T-cell (primary cell): ENCODE measurements at places on chromosomes 13 and 19. TPM values are rescaled to one million over a fixed set of nuclear protein-coding genes. Genes with fewer than 3 reads are reported as not detected.

DNA sequence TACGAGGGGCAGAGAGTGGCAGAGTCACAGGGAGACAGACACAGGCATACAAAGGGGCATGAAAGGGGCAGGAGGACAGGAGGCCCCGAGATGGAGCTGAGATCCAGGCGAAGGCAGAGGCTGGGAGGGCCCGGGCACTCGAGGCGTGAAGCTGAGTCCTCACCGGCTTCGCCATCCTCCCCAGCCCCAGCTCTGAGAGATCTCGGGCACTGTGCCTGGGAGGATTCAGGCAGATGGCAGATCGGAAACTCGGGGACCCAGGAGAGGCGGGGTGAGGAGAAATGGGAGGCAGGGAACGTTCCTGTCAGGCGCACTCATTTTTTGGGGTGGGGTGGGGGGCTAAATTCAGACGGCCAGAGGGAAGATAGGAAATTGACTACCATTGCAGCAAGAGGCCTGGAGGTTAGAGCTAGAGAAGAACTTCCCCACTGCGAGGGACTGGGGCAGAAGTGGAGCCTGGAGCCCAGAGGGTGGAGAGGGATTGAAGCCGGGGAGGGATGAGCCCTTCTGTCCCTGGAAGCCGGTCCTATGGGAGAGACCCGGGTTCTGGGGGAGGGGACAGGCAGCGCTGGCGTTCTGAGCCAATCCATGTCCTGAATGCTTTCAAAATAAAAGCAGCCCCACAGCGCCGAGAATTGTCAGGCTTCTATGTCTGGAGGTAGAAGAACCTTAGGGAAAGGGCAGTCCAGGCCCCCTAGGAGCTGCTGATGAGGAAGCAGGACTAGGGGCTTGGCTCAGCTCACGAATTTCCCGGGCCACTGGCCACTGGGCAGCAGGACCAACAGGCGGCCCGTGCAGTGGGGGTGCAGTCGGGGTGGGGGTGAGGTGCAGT lies 12.6 kb downstream of the LRRC4B start:
- no peak overlapping the region for H3K27ac ChIP-seq
- peaks cover 13% of the 10 kb centered on the region for H3K4me1 ChIP-seq
- H3K36me3 ChIP-seq, result no peaks in the 10 kb centered on the region
- peak overlapping the region; percentile 44 for H3K4me3 ChIP-seq
- peaks cover 90% of the 10 kb centered on the region for H3K27me3 ChIP-seq
- DNase-seq, result no peak

DNA sequence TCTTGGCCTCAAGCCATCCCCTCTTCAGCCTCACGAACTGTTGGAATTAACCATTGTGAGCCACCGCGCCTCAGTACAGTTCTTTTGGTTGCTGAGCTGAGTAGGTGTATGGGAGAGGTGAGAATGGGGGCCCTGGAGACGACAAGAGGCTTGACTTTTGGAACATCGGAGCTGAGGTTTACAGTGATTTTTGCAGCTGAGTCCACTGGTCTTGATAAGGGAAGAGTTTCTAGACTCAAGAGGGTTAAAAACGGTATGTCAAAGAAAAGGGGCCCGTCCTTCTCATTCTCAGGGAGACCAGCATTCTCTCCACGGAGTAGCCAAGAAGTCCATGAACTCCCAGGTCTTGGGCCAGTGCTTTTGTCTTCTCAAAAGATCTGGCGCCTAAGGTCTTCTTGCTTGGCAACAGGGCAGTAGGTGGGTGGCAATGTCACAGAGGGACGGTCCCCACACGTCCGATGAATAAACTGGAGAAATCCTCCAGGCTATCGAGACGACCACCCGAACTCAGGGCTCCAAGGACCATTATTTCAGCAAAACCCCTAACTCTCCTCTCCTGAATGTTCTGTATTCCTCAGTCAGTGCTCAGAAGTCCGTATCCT lies 6.4 kb upstream of the QTRT1 start:
- H3K36me3 ChIP-seq, result peaks cover 22% of the 10 kb centered on the region
- H3K4me1 ChIP-seq, result peaks cover 14% of the 10 kb centered on the region
- no peak for DNase-seq
- no peak overlapping the region for H3K4me3 ChIP-seq
- no peaks in the 10 kb centered on the region for H3K27me3 ChIP-seq

DNA sequence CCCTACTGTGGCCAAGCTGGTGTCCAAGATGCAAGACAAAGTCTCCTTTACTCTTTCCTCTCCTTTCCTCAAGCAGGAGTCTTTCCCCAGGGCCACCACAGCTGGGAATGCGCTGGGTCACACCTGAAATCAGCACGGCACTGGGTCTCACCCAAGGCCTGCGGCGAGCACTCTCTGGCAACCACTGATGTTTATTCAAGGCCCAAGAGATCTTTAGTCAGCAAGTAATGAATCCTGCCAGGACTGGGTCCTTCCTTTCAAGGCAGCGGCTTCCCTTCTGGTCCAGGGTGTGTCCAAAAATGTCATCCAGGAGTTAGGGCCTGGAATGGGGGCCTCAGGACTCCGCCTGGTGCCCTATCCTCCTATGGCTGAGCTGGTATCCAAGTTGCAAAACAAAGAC lies 24.1 kb downstream of the BLOC1S3 start:
- H3K27me3 ChIP-seq, result no peaks in the 10 kb centered on the region
- no peak overlapping the region for H3K27ac ChIP-seq
- no peaks in the 10 kb centered on the region for H3K4me1 ChIP-seq
- no peak overlapping the region for H3K4me3 ChIP-seq
- no peak for DNase-seq
- H3K36me3 ChIP-seq, result no peaks in the 10 kb centered on the region

DNA sequence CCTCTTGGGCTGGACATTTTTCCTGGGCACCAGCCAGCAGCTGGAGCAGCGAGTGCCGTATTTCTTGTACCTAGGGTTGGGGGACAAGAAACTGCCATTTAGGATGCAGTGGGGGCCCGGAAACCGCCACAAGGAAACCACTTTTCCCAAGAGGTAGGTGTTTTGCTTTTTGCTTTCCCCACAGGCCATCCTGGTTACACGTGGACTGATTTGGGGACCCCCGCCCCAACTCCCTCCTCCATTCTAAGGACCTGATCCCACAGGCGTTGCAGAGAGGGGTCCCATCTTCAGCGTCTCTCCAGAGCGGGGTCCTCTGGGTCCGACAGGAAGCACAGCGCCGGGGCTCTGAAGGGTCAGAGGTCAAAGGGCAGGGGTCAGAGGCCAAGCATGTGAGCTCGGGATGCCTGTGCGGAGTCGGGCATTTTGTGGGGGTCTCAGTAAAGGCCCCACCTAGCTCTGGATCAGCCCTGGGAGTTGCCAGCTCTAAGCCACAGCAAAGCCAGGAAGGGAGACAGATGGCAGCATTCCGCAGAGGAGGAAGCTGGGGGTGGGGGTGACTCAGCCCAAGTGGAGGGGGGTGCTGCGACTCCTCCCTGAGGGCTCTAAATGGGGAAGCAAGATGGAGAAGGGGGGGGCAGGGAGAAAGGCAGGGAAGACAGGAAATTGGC lies 4.3 kb downstream of the ZGLP1 start:
- H3K27ac ChIP-seq, result no peak overlapping the region
- H3K27me3 ChIP-seq, result no peaks in the 10 kb centered on the region
- H3K4me3 ChIP-seq, result no peak overlapping the region
- H3K4me1 ChIP-seq, result no peaks in the 10 kb centered on the region
- no peak for DNase-seq

- H3K27me3 ChIP-seq, result no peaks in the 10 kb centered on the region
- H3K4me1 ChIP-seq, result no peaks in the 10 kb centered on the region
- no peaks in the 10 kb centered on the region for H3K36me3 ChIP-seq
- DNase-seq, result no peak
- H3K4me3 ChIP-seq, result no peak overlapping the region
These were observed 432.1 kb downstream of the TBC1D4 start for GRCh38 chr13:75049735-75050335.

Gene CFAP97D2
- 4.5 TPM for total RNA-seq
